ENCODE measurements at places on chromosomes 2 and 18.

- DNase-seq = no peak
Measured at GRCh38 chr2:178811901-178812300, 4.7 kb upstream of the TTN start.

DNA sequence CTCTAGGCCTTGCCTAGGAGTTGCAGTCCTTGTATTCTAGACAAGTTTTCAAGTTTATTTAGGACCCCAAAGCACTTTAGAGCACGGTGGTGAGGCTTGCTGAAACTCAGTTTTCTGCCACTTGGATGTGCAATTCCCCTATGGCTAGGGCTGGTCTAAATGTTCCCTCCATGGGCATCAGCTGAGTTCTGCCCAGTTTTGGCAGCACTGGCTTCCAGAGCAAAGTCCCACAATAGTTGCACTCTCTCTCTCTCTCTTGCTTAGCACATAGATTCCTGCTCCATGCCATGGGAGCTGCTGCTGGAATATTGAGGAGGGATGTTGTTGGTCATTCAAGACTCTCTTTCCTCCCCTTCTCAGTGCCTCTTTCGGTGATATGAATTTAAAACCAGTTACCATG, 760.2 kb upstream of the SLC39A10 start:
- DNase-seq = no peak

- no peak for DNase-seq
Measured at GRCh38 chr18:58569490-58569911, 59.4 kb downstream of the ALPK2 start.

- DNase-seq = no peak
Measured at GRCh38 chr2:15705839-15706386, 114.2 kb downstream of the DDX1 start.

- DNase-seq = no peak
Measured at GRCh38 chr2:190547886-190548285, 13.4 kb upstream of the NEMP2 start.

- DNase-seq = no peak
Measured at GRCh38 chr2:140882671-140883620, 1247.9 kb downstream of the LRP1B start.
